ENCODE measurements at places on chromosomes 13 and 19. TPM values are rescaled to one million over a fixed set of nuclear protein-coding genes. Genes with fewer than 3 reads are reported as not detected.

DNA sequence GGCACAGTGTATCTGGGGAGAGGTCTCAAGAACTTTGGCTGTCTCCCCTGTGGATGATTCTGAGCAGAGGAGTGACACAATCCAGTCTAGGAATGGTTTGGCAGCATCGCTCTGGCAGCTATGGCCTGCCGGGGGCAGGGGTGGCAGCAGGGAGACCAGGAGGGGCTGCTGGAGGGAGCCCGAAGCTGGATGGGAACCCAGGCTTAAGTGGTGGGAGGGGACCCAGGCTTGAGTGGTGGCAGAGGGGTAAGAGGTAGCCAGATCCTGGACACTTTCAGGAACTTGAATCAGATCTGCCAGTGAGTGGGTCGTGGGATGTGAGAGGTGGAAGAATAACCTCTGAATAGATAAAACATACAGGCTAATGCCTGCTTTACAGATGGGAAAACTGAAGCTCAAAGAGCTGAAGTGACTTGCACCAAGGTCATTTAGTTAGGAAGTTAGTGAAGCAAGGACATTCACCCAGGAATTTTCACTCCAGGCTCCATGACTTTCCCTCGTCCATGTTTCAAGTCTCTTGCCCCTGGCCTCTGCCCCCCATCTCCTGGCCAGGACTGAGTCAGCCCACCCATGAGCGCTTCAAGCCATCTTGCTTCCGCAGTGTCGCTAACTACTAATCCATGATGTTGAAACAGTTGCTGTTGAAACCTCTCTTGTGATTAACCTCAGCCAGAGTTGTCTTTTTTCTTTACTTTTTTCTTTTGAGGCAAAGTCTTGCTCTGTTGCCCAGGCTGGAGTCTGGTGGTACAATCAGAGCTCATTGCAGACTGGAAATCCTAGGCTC lies 29.9 kb upstream of the C1QTNF9 start:
- peak overlapping the region; percentile 53 for H3K27ac ChIP-seq
- peaks cover 22% of the 10 kb centered on the region for H3K4me1 ChIP-seq
- DNase-seq, result no peak
- H3K4me3 ChIP-seq, result no peak overlapping the region

DNA sequence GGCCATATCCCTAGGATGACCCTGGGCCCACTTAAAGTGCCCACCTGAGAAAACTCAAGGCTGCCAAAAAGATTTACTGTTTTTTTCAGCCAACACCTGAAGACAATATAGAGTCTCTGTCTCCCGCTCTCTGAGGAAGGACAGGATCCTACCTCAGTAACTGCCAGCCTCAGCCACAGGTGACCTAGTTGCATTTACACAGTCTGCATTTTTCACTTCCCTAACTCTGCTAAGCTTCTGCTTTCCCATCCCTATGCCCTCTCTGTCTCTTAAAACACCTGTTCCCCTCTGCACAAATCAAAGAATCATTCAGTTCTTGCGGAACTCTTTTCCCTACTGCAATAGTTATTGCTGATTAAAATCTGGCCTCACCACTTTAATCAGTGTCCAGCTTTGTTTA lies 609.5 kb downstream of the UQCRFS1 start:
- no peak overlapping the region for H3K4me3 ChIP-seq
- no peak for DNase-seq
- peaks cover 9% of the 10 kb centered on the region for H3K27me3 ChIP-seq
- no peak overlapping the region for H3K27ac ChIP-seq
- H3K36me3 ChIP-seq, result no peaks in the 10 kb centered on the region

- H3K4me3 ChIP-seq, result peak overlapping the region; percentile 67
- H3K4me1 ChIP-seq, result peaks cover 73% of the 10 kb centered on the region
- no peak for DNase-seq
- peaks cover 6% of the 10 kb centered on the region for H3K36me3 ChIP-seq
- H3K27ac ChIP-seq, result peak overlapping the region; percentile 91
Observed at GRCh38 chr19:1857648-1858326, 5.6 kb downstream of the KLF16 start.

DNA sequence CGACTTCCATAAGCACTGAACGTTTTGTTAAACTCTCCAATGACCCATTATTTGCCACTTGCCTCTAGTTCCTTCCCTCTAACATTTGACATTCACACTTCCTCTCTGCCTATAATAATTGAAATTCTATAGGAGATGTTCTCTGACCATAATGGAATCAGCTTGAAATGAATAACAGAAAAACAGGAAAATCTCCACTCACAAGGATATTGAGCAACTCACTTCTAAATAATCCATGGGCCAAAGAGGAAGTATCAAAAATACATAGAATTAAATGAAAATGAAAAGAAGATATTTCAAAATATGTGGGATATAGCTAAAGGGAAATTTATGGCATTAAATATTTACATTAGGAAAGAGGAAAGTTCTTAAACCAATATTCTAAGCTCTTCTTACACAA lies 3.4 kb upstream of the FCGBP start:
- no peak overlapping the region for H3K27ac ChIP-seq
- no peak overlapping the region for H3K4me3 ChIP-seq
- no peaks in the 10 kb centered on the region for H3K36me3 ChIP-seq
- no peaks in the 10 kb centered on the region for H3K4me1 ChIP-seq

ADGRE3 gene
- polyA plus RNA-seq, result not detected

EXOSC5 gene
- polyA plus RNA-seq, result 43.8 TPM

- no peaks in the 10 kb centered on the region for H3K27me3 ChIP-seq
- no peak for DNase-seq
- no peaks in the 10 kb centered on the region for H3K4me1 ChIP-seq
- no peaks in the 10 kb centered on the region for H3K36me3 ChIP-seq
- H3K4me3 ChIP-seq, result peak overlapping the region; percentile 25
Observed at GRCh38 chr19:30374539-30374864, 2.3 kb downstream of the ZNF536 start.

UGGT2 gene
- 8.2 TPM for polyA plus RNA-seq

SERPINE3 gene
- not detected for polyA plus RNA-seq

LRP3 gene
- 9.9 TPM for polyA plus RNA-seq

Measured in heart right ventricle (tissue), 16 donors.